ENCODE measurements at places on chromosomes 2 and 18.
A peak's percentile ranks its signal among the peaks of the same experiment; 100 is the strongest.

DNA sequence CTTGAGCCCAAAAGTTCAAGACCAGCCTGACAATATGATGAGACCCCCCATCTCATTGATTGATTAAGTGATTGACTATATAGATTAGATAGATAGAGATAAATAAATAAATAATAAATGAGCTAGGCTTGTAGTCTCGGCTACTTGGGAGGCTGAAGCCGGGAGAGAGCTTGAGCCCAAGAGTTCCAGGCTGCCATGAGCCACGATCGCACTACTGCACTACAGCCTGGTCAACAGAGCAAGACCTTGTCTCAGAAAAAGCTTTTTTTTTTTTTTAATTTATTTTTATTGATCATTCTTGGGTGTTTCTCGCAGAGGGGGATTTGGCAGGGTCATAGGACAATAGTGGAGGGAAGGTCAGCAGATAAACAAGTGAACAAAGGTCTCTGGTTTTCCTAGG lies 12.4 kb downstream of the EIPR1 start:
- no peak for DNase-seq

GRCh38 chr2:433216-433615 lies 145.3 kb upstream of the ALKAL2 start:
- DNase-seq: no peak

GRCh38 chr2:37119157-37119556 lies 34.8 kb downstream of the GPATCH11 start:
- DNase-seq: no peak

- no peak for DNase-seq
Measured at GRCh38 chr2:20282916-20283592, 58.1 kb upstream of the SDC1 start.

- no peak for DNase-seq
Measured at GRCh38 chr18:53907921-53908320, 316.5 kb downstream of the MBD2 start.

DNA sequence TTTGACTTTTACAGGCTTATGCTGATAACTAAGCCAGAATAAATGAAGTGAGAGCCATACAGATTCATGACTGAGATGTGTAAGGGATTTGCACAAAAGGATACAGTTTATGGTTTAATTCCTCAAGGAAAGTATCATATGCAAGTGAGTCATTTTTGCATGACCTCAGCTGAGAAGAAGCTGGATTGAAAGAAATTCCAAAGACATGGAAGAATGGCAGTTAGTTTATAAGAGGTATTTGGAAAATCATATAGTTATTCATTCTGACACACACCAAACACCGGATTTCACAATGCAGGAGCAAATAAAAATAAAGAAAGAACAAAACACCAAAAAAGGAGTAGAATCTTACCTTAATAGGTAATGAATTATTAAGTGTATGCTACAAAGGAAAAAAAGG lies 83.2 kb upstream of the RND3 start:
- DNase-seq: peak; percentile 96

- peak; percentile 9 for DNase-seq
Measured at GRCh38 chr2:14137643-14138042, 494.9 kb upstream of the LRATD1 start.

DNA sequence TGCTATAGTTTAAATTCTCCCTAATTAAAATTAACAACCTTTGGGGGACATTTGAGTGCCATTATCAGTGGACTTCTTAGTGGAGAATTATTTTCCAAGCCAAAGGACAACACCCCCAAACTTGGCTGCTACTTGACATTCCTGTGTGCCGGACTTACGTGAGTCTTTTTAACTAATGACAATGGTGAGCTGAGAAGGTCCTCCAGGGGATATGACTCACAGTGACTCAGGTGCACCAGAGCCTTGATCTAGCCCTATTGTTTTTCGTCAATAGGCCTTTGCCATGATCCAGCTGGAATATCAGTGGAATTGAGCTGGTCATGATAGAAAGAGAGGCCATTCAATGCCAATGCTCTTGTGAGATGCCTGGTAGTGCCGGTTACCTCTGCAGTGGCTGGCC lies 118.1 kb upstream of the CXCR4 start:
- peak; percentile 46 for DNase-seq

- no peak for DNase-seq
Measured at GRCh38 chr18:24200494-24201290, 61.8 kb downstream of the CABYR start.

GRCh38 chr2:179313057-179313456 lies 48.4 kb upstream of the SESTD1 start:
- DNase-seq: no peak

DNA sequence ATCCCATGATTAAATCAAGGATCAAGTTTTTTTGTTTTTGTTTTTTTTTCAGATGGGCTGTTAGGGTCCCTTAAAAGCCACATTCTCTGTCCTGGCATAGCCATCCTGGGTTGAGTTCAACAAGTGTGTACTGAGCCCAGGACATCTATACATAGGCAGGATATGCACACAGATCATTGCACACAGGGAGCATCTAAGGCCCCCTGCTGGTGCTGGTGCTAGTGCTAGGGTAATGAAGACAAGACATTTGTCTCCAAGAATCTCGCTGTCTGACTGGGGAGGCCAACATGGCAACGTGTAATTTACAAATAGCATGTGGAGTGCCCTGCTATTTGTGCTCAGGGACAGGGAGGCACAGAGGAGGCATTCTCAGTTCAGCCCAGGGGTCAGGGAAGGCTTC lies 124.5 kb downstream of the VAPA start:
- no peak for DNase-seq

DNA sequence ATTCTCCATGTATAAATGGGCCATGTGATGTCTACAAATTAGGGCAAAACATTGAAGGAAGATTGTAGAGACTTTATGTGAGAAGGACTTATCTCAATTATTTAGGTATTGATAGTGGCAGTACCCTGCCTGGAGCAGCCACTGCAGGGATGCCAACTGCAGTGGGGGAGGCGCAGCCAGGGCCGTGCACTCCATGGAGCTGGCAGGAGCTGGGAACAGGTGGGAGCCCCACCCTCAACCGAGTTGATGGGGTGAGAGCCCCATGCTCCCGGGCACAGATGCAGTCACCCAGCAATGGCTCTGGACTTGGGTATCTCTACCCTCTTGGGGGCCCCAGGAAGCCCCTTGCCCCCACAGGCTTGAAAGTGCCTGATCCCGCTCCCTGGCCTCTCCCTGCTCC lies 564.3 kb downstream of the SLC4A3 start:
- DNase-seq: no peak

GRCh38 chr2:86793752-86794151 lies 3.0 kb upstream of the CD8A start:
- DNase-seq: no peak

- no peak for DNase-seq
Measured at GRCh38 chr2:216887138-216887537, 27.3 kb upstream of the TNP1 start.

DNA sequence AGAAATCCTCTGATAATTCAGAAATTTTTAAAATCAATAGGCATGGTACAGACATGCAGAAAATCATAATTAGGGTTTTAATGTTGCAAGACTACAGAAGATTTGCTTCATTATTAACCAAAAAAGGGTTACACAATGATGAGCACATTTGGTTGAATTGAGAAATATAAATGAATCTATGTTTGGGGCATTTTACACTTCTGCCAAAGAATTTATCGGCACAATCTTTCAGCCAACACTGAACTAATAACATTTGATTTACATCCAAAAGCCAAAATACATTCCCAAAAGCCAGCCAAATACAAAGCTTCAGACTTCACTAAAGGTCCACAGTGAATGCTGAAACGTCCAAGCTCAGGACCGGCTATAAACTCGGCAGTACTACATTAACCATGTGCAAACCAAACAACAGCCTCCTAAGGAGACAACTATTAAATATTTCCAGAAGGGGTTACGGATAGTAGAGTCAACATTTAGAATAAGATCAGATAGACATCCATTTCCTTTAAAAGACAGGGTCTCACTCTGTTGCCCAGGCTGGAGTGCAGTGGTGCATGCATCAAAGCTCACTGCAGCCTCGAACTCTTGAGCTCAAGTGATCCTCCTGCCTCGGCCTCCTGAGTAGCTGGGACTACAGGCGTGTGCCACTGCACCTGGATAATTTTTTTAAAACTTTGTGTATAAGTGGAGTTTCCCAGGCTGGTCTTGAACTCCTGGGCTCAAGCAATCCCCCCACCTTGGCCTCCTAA lies 29.4 kb downstream of the SPRED2 start:
- peak; percentile 50 for DNase-seq

DNA sequence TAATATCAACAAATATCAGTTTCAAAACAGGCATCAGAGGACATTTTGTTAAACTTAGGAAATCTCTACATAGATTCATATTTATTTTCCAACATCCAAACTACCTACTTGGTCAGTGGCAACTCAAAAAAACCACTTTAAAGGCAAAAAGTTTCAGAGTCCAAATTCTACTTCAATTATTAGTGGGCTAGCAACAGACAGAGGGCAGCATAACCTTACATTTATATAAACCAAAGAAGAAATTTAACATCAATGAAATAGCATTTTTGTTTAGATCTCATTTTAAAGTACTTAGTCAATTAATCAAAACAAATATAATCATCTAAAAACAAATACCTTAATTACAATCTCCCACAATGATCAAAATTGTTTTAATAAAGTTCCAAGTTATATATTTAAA lies 33.3 kb downstream of the RTTN start:
- peak; percentile 33 for DNase-seq

DNA sequence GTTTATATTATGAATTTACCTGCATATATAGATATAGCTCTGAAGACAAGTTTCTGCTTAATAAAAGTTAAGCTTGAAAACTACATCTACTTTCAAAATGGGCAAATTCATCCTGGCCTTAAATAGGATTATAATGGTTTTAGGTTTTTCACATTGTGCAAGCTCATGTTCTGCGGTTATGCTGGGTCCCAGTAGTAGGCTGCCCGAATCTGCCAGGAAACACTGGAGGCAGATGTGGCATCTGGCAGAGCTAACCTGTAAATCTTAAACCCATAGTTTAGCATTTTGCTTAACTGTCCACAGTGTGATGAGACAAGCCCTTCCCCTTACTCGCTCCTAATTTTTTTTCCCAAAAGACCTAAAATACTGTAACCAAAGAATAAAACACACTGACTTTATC lies 234.2 kb downstream of the TCF4 start:
- DNase-seq: no peak

DNA sequence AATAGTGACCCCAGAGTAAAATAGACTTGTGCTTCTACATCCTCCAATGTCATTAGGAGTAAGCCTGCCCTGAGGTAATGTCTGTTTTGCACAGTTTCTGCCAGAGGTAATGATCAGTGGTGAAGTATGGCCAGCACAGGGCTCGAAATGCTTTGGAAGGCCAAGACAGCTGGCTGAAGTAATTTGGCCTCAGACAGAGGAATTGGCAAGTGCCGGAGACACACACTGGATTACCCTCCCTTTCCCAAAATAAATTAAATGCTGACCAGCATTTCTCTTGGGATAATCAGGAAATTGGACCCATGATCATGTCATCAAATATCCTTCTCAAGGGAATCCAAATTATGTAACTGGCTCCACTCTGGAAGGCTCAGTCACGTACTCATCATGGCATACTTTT lies 379.0 kb upstream of the CHST9 start:
- DNase-seq: no peak

DNA sequence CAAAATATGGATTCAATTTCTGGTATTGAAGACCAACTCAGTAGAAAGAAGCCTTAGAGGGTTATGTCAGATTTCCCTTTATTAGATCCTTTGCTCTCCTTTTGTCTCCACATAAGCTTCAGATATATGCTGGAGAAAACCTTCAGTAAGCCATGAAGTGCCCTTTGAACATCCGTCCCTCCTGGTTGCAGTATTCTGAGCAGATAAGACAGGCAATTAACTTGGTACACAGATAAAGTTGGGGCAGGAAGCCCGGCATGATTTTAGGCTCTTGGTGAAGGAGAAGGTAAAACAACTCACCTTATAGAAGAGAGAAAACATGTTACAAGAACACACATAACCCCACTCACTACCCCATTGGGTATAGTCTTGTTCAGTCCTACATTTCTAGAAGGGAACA lies 76.4 kb downstream of the SRD5A2 start:
- DNase-seq: no peak

DNA sequence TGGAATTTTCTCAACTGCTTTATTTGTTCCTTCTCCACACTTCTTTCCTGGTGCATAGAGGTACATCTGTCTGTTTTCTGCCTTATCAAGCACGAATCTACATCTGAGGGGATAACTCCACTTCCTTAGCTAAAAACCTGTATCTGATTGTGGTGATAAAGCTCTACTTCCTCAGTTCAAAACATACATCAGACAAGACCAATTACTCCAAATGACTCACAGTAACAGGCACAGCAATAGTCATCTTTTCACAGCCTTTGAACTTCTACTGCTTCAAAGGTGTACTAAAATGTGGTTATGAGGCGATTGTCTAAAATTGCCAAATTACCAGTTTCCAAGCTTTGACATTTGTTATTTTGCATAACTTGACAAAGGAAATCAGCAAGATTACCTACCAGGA lies 803.6 kb upstream of the ZEB2 start:
- DNase-seq: peak; percentile 45

GRCh38 chr2:147628971-147629421 lies 215.8 kb upstream of the ACVR2A start:
- DNase-seq: peak; percentile 80

- DNase-seq: peak; percentile 87
Measured at GRCh38 chr2:226915846-226916360, 80.0 kb downstream of the RHBDD1 start.
